ENCODE measurements at places on chromosomes 16 and 17. TPM values are rescaled to one million over a fixed set of nuclear protein-coding genes. Genes with fewer than 3 reads are reported as not detected.

Gene DBNDD1
- total RNA-seq: 77.0 TPM

DNA sequence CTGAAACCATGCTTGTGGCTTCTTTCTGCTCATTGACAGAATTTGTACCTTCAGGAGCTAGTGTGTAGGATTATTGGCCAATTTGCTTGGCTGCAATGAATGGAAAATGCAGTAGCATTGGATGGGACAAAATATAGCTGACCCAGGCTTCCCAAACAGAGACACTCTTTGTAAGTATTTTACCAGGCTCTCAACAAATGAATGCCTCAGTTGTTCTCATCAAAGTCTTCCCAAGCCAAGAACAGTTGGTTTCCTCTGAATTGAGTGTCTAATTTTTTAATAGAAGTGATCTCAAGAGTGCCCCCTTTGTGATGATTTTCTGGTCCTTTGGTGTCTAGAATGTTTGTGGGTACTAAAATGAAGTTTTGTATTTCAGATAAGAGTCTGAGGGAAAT is 140.9 kb downstream of the SHISA9 start:
- peaks cover 8% of the 10 kb centered on the region for H3K36me3 ChIP-seq
- peaks cover 30% of the 10 kb centered on the region for H3K4me1 ChIP-seq
- no peaks in the 10 kb centered on the region for H3K27me3 ChIP-seq
- no peak for DNase-seq
- no peak overlapping the region for H3K27ac ChIP-seq

DNA sequence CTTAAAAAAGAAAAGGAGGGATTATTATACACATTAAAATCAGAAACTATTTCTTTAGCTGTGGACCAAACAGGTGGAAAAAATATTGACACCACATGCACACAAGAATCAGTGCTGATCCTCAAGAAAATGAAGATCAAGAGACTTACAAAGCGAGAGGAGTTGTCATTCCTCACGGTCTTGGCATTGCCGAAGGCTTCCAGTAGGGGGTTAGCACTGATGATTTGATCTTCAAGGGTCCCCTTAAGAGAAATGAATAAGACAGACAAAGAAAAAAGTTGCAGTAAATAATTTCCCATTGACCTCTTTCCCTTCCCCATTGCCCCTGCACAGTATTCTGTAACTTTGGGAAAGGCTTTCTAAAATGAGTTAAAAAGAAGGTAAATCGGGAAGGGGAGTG is 6.0 kb downstream of the MYH4 start:
- no peak overlapping the region for H3K4me3 ChIP-seq
- no peaks in the 10 kb centered on the region for H3K36me3 ChIP-seq
- H3K4me1 ChIP-seq: no peaks in the 10 kb centered on the region
- peak; percentile 20 for DNase-seq

- no peak overlapping the region for H3K27ac ChIP-seq
- no peaks in the 10 kb centered on the region for H3K36me3 ChIP-seq
- H3K4me3 ChIP-seq: no peak overlapping the region
- no peak for DNase-seq
Measured at GRCh38 chr17:40961591-40961990, 5.2 kb downstream of the KRT39 start.

DNA sequence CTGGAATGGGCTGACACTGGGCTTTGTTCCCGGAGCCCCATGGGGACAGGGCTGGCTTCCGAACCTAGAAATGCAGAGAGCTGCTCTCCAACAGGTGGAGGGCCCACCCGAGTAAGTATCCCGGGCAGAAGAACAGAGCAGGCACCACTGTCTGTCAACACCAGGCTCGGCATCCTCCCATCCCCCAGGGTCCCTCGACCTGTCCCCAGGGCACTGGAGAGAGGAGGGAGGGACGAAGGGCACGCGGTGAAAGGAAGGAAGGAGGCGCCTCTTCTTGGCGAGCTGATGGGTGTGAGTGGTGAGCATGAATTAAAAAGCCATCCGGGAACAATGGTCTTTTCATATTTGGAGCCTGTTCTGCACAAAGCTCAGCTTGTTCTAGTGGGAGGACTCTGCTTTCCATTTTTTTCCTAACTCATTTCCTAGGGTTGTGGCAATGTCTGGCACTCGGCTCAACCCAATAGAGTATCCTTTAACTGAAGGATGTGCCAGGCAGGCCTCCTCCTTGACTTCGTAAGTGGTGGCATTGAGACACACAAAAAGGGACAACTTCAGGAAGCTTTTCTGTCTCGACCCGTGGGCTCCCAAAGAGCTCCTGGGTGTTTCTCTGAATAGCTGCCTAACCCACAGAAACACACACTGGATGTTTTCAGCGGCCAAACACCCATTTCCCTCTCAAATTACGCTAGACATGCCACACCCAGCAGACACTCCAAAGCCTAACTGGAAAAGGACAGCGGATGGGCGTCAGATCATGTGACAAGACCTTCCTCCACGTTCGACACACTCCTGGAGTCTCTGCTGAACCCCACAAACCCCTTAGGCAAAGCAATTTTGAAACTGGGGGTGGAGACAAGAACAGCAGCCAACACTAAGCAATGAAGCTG is 47.7 kb downstream of the ZFHX3 start:
- no peak overlapping the region for H3K4me3 ChIP-seq
- H3K4me1 ChIP-seq: peaks cover 4% of the 10 kb centered on the region
- H3K27me3 ChIP-seq: peaks cover 5% of the 10 kb centered on the region

Data from WTC11 (cell line).